ENCODE measurements at places on chromosomes 11 and 22. TPM values are rescaled to one million over a fixed set of nuclear protein-coding genes. Genes with fewer than 3 reads are reported as not detected.
A peak's percentile ranks its signal among the peaks of the same experiment; 100 is the strongest.

GRCh38 chr22:45709866-45710265 is 38.2 kb downstream of the ATXN10 start:
- H3K36me3 ChIP-seq, result peaks cover 80% of the 10 kb centered on the region
- H3K27me3 ChIP-seq, result no peaks in the 10 kb centered on the region
- H3K27ac ChIP-seq, result no peak overlapping the region
- peaks cover 3% of the 10 kb centered on the region for H3K4me1 ChIP-seq
- DNase-seq, result no peak

DNA sequence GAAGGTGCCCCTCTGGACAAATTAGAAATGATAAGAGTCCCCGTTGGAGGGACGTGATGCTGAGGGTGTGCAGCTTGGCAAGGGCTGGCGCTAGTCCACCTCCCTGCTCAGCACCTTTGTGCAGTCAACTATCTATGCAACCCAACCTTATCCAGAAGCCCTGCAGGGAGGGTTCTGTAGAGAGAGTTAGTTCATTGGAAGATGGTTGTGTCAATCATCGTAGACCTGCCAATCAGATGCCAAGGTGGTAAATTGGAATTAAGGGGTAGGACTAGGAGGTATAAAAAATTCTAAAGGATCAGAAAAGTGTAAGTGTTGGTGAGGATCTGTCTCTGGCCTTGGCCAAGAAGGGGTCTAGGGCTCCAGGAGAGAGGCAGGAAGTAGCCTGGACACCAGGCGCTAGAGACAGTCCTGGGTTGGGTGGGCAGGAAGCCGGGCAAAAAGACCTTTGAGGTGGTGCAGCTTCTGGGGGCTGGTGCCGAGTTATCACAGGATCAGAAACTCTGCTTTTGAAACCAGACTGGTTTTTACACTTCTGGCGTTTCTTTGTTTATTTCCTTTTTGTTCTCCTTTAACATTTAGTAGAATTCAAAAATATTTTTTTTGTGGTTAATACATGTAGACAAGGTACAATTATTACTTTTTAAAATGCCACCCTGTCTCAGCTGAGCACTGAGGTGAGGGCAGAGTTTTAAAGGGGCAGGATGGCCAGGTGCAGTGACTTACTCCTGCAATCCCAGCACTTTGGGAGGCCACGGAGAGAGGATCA is 1.6 kb downstream of the C1QTNF6 start:
- no peak for DNase-seq
- H3K27ac ChIP-seq, result no peak overlapping the region
- H3K4me1 ChIP-seq, result peaks cover 9% of the 10 kb centered on the region
- H3K36me3 ChIP-seq, result peaks cover 7% of the 10 kb centered on the region
- H3K27me3 ChIP-seq, result no peaks in the 10 kb centered on the region
- no peak overlapping the region for H3K4me3 ChIP-seq

Gene RFPL1
- total RNA-seq, result not detected

- H3K4me3 ChIP-seq, result no peak overlapping the region
- H3K36me3 ChIP-seq, result no peaks in the 10 kb centered on the region
- peaks cover 37% of the 10 kb centered on the region for H3K27me3 ChIP-seq
- DNase-seq, result peak; percentile 74
- H3K27ac ChIP-seq, result no peak overlapping the region
- peaks cover 13% of the 10 kb centered on the region for H3K4me1 ChIP-seq
Measured at GRCh38 chr22:46542011-46542985, 4.9 kb upstream of the CELSR1 start.

GRCh38 chr11:76765863-76766350 is 17.2 kb upstream of the TSKU start:
- H3K27ac ChIP-seq, result no peak overlapping the region
- H3K4me3 ChIP-seq, result no peak overlapping the region
- peaks cover 2% of the 10 kb centered on the region for H3K4me1 ChIP-seq
- no peaks in the 10 kb centered on the region for H3K36me3 ChIP-seq
- DNase-seq, result no peak
- H3K27me3 ChIP-seq, result peaks cover 7% of the 10 kb centered on the region

- peak overlapping the region; percentile 24 for H3K27ac ChIP-seq
- no peaks in the 10 kb centered on the region for H3K27me3 ChIP-seq
- DNase-seq, result no peak
- H3K4me1 ChIP-seq, result peaks cover 35% of the 10 kb centered on the region
- peaks cover 40% of the 10 kb centered on the region for H3K36me3 ChIP-seq
Measured at GRCh38 chr22:50403701-50404101, 60.6 kb downstream of the PPP6R2 start.

Data from activated B cell treated with CpG ODN at 0.5 μM for 24 hours (primary cell).